ENCODE measurements at places on chromosomes 6 and 20. TPM values are rescaled to one million over a fixed set of nuclear protein-coding genes. Genes with fewer than 3 reads are reported as not detected.

Gene TOX2
- 0.73 TPM for polyA plus RNA-seq

Gene KCNK16
- polyA plus RNA-seq = not detected

Gene CRYBG1
- polyA plus RNA-seq = 18.1 TPM

Gene HS3ST5
- polyA plus RNA-seq = not detected

Gene RAMACL
- 0.15 TPM for polyA plus RNA-seq

Gene CNBD2
- 6.3 TPM for polyA plus RNA-seq

Gene MYO6
- polyA plus RNA-seq = 0.23 TPM

Gene OPRM1
- not detected for polyA plus RNA-seq

Gene LINC00237
- polyA plus RNA-seq = not detected

Gene IRF4
- 22.9 TPM for polyA plus RNA-seq

Gene CCN6
- not detected for polyA plus RNA-seq

All from IgD-negative memory B cell (primary cell).